ENCODE measurements at places on chromosomes 13 and 19.

DNA sequence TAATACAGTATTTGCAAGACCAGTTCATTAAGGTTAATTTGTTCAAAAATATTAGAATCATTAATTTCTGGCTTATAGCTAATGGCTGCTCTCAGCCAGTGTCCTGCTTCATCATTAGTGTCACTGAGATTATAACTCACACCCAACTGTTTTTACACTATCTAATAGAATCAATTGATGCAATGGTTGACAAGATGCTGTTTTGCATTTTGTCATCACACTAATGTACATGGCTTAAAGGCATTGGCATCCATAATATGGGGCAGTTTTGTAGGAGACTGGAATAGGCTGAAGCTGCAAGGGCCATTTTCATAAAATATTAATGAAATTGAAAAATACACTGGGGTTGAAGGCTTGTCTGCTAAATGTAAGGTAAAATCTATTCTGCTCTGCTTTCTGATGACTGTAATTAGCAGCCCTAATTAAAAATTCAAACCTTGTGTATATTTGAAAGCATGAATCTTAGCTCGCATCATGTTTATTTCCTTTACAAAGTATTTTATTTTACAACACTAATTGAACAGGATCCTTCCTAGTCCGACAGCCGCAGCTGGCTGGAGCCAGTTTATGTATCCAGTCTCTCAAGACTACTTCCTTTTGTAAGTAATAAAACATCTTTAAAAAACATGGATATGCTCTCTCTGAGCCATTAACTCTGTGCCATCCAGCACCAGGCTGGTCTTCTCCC, 296.7 kb downstream of the POU4F1 start:
- no peak for DNase-seq

DNA sequence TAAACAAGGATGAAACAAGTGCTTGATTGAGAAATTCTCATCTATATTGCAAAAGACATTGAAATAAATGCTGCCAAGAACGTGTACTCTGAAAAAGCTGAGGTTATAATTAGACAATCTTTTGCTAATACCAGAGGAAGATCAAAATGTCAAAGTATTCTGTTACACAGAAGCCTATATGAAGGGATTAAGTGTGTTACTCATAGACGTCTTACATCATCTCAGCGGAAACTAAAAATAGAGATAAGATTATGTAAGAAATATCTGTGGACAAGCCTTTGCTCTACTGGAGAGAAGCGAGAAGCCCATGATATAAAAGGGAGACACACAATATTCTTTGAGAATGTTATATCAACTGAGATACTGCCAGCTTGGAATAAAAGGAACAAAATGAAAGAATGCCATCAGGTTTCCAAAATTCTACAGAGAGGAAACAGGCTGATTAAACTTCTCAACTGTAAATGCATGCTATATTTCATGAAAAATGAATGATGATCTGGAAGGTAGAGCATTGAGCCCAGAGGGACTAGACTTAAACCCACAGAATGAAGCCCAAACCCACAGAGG, 699.0 kb downstream of the GPC5 start:
- DNase-seq, result peak; percentile 3

DNA sequence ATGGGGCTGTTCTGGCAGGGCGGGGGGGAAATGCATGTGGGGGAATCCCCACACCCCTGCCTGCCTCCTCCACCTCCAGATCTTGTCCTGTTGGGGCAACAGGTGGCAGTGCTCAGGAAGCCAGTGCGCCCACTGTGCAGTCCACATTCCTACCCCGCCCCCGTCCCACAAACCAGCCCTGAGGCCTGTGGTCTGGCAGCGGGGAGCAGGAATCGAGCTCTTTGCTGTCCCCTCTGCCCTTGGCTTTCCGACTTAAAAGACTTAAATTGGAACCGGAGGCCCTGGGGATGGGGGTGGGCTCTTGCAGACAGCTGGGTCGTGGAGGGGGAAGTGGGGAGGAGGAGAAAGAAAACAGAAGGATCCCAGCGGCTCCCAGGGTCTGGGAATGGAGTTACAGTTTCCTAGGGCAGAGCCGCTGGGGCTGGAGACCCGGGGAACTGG, 4.3 kb downstream of the NANOS3 start:
- peak; percentile 72 for DNase-seq

DNA sequence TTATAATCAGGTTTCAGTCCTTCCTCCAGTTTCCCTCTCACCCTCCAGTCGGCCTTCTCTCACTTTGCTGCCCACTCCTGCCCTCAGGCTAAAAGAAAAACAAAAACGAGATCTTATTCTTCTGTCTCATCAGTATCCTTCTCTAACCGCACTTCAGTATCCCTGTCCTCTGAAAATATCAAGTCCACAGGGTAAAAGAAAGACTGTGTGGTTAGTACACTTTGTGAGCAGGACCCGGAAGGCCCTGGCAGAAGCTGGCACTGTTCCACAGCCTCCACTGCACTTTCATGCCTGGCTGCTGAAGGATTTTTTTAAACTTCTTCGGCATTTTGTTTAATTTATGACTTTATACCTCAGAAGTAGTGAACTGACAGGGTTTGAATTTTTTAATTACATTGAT, 51.8 kb downstream of the TM9SF2 start:
- DNase-seq, result no peak

DNA sequence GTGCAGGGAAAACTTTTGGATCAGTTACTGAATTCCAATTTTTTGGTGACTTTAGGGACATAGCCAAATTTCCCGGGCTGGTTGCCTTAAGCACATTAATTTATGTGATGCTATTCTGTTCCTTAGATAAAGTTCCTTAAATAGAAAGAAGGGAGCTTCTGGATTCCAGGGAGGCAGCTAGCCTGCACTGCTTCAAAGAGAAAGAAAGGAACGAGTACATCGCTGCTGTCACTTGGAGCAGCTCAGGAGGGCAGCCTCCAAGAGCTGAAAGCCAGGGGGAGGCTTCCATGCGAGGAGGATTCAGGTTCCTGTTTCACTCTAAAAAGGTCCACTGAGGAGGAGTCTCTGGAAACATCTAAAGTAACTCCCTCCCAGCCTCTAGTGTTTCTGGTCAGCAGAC, 55.7 kb downstream of the FAM124A start:
- no peak for DNase-seq

DNA sequence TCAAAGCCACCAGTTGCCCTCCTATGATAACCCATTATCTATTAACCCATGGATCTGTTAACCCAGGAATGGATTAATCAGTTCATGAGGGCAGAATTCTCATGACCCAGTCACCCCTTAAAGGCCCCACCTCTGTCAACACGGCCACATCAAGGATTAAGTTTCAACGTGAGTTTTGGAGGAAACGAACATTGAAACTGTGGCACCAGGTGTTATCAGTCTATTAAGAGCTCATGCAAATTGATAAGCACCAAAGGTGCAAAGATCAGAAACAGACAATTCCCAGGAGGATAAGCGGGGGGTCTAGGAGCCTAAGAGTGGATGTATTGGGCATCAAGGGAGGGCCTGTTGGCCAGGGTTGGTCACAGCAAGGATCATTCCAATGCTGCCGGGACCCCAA, 19.9 kb upstream of the ELAVL1 start:
- no peak for DNase-seq

DNA sequence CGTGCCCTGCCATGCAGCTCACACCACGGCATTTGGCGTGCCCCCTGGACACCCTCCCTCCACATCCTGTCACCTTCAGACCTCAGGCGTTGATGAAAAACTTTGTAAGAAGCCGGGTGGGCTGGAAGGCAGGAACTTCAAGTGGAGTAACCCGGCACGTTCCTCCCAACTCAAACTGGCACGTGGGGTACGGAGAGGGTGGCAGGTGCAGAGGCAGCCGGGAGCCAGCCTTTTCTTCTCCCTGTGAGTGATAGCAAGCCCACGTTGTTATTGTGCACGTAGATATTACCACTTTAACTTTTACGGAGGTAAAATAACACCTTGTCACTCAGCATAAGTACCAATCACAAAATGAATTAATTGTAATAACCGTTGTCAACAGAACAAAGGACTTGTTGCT, 198.0 kb downstream of the ZNF536 start:
- DNase-seq, result no peak

DNA sequence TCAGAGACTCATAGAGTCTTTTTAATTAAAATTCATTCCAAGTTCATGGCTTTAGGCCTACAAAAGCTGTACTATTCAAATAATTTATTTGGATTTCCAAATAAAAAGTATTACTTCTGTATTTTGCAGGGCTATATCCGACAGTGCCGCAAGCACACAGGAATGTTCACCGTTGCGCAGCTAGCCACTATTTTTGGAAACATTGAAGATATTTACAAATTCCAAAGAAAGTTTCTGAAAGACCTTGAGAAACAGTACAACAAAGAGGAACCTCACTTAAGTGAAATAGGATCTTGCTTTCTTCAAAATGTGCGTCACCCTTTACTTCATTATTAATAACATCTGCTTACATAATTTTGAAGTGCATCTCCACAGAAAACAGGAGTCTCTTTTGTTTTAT, 20.5 kb upstream of the C1QTNF9 start:
- DNase-seq, result no peak

DNA sequence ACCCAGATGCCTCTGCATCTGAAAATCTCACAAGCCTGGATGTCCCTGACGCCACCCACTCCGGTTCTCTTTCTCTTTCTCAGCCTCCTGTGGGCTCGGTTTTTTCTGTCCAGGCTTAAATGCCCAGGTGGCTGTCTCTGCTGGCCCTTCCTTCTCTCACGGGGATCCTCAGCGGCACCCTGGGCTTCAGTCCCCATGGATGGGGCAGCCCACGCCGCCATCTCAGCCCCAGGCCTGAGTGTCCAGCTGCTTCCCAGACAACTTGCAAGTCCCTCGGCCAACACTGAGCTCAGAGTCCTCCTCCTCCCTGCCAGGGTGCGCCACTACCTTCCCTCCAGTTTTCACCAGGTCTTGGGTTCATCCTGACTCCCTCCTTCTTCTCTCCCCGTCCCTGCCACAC, 6.4 kb downstream of the FBN3 start:
- DNase-seq, result no peak

DNA sequence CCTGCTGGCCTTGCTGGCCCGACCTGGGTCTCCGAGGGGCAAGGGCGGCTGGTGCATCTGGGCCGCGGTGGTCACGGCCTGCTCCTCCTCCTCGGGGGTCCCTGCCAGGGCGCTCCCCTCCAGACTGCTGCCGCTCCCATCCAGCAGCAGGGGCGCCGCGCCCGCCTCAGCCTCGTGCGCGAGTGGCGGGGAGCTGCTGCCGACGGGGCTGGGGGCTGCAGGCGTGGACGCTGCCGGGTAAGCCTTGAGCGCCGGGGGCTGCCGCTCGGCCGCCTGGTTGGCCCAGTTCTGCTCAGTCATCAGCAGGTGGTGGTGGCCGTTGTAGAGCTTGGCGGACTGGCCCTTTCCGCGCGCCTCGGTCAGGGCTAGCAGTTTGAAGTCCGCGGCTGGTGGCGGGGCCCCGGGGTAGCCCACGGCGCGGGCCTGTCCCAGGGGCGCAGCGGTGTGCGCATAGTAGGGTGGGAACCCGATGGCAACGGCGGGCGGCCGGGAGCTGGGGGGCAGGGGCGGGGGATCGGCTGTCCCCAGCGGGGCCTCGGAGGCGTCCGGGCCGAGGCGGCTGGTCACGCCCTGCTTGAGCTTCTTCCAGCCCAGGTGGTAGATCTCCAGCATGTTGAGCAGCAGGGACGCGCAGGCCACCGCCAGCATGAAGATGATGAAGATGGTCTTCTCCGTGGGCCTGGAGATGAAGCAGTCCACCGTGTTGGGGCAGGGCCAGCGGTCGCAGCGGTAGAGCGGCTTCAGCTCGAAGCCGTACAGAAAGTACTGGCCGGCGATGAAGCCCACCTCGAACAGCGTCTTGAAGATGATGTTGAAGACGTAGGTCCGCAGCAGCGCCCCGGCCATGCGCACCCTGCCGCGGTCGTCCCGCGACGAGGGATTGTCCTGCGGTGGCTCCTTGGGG, 18.6 kb downstream of the GJA3 start:
- no peak for DNase-seq

DNA sequence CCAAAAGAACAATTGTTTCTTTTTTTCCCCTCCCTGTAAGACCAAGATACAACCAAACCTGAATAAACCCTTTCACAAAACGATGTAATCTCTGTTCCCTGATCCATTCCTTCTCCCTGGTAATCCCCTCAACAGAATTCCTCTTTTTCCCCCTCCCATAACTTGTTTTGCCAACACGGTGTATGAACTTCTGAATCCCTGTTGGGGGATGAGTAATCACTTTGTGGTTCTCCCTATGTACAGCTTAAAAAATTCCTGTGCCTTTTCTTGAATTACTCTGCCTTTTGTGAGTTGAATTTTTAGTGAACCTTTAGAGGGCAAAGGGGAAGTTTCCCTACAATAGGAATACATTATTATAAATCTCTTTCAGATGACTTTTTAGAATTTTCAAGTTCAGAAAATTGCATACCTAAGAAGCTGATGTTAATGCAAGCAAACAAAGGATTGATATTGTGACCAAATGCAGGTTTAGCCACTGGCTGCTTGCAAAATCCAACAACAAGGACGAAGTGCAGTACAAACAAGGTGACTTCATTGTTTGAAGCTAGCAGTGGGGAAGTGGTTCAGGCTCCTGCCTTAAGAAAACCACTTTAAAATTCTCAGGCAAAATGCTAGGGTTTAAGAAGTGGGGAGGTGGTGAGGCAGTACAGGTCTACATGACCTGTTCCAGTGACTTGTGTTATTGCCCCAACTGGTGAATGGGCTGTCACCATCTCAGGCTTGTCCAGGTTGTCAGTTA, 15.0 kb upstream of the EPSTI1 start:
- no peak for DNase-seq

GRCh38 chr13:59061621-59062020, 1102.1 kb downstream of the DIAPH3 start:
- no peak for DNase-seq

- no peak for DNase-seq
These were observed 229.1 kb downstream of the KCNRG start for GRCh38 chr13:50244355-50244712.

GRCh38 chr13:113786262-113786841, 27.3 kb downstream of the TMEM255B start:
- DNase-seq, result no peak

DNA sequence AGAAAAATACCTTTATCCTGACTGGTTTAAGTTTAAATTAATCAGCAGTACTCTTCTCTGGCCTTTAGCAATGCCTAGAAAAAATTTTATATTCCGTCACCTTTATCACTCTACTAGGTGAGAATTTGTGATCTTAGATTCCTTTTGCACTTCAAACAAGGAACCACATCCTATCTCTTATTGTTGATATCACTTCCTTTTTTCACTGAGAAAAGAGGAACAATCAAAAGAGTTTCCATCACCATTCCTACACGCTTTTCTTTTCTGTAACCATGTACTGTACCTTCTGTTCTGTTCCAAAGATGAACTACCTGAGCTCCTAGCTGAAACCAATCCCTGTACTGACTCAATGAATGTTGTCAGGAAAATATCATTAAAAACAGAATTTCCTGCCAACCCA, 1379.0 kb upstream of the MIR17HG start:
- DNase-seq, result peak; percentile 28

DNA sequence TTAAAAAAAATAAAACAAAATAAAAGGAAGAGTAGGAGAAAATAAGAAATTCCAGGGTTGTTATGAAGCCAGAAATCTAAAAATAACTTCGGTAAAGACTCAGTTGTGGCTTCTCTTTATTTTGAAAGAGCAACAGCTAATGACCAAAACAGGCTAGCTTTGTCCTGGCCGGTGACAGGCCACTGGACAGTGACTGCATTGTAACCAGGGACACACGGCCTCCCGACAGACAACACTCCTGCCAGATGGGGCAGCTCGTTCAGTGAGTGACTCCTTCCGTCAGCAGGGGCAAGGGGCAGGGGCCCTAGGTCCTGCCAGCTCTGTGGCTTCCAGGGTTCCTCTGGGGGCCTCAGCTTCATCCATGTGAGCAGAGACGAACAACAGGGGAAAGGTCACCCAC, 173.4 kb downstream of the KATNAL1 start:
- DNase-seq, result no peak

- no peak for DNase-seq
These were observed 2.2 kb upstream of the KCTD12 start for GRCh38 chr13:76888421-76888820.

- no peak for DNase-seq
These were observed 77.5 kb downstream of the LHFPL6 start for GRCh38 chr13:39525506-39525905.

Measured in KBM-7 (cell line).